ENCODE measurements at places on chromosomes 16 and 17.

- DNase-seq, result no peak
These were observed 66.9 kb upstream of the MRTFB start for GRCh38 chr16:14004031-14004728.

GRCh38 chr16:51394421-51394820 is 243.4 kb upstream of the SALL1 start:
- no peak for DNase-seq

- DNase-seq, result no peak
These were observed 7.5 kb downstream of the ANKRD11 start for GRCh38 chr16:89482817-89483205.

DNA sequence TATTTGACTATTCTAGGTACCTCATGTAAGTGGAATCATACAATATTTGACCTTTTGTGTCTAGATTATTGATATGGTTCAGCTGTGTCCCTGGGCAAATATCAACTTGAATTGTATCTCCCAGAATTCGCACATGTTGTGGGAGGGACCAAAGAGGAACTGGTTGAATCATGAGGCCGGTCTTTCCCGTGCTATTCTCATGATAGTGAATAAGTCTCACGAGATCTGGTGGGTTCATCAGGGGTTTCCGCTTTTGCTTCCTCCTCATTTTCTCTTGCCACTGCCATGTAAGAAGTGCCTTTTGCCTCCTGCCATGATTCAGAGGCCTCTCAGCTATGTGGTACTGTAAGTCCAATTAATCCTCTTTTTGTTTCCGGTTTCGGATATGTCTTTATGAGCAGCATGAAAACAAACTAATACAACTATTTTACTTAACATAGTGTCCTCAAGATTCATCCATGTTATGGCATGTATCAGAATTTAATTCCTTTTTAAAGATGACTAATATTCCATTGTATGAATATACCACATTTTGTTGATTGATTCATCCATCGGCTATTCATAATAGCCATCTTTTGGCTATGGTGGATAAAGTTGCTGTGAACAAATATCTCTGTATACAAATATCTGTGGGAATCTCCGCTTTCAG is 129.1 kb downstream of the FTO start:
- DNase-seq, result no peak

DNA sequence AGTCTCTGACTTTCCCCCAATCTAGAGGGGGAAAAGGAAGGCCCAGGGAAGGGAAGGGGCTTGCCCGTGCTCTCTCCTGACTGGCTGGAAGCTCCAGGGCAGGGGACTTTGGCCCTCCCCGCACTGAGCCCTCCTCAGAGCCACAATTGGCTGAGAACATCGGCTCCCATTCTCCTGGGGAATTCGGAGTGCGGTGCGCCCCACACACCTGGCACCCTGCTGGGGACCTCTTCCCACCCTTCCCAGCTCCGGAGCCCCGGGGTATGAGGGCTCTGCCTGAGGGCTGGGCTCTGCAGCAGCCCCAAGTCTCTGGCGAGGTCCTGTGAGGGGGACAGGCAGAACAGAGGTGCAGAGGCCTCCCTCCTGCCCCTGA is 36.0 kb downstream of the PIMREG start:
- DNase-seq, result no peak

GRCh38 chr17:77203846-77204245 is 63.1 kb downstream of the SEC14L1 start:
- DNase-seq, result no peak

DNA sequence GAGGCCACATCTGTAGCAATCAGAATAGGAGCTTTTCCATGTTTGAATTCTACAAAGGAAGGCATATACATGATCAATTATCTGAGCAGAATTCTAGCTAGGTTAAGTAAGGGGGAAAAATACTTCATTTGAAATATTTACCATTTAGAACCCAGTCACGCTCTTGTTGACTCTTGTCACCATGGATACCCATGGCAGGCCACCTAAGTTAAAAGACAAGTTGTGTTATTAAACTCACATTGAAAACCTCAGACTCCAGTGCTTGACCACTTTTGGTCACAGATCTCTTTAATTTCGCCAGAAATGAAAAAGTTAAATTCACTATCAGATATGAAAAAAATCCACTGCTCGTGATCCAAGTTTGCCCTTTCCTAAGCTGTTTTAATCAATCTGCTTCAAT is 4.1 kb downstream of the DDX5 start:
- no peak for DNase-seq

DNA sequence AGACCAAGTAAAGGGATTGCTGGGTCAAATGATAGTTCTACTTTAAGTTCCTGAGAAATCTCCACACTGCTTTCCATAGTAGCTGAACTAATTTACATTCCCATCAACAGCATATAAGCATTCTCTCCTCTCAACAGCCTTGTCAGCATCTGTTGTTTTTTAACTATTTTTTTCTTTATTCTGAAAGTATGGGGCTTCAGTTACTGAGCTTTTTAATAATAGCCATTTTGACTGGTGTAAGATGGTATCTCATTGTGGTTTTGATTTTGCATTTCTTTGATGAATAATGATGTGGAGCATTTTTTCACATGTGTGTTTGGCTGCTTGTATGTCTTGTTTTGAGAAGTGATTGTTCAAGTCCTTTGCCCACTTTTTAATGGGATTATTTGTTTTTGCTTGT is 2.5 kb downstream of the KRTAP2-2 start:
- DNase-seq, result no peak

- DNase-seq, result no peak
These were observed 18.2 kb downstream of the IGSF6 start for GRCh38 chr16:21634216-21634615.

DNA sequence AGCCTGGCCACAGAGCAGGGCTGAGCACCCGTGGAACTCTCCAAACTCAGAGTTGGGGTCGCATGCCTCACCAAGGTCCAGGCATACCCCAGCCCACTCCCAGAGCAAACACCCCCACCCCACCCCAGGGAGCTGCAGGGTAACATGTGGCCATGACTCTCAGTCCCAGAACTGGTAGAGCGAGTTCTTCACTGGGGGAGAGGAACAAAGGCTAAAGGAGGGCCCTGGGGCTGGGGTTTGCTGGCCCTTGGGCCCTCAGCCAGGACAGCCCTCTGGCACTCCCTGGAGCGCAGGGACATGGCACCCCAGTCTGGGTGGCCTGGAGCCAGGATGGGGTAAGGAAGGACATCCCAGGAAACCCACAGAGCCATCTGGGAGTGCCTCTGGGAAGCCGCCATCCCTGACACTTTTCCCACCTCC is 4.2 kb downstream of the HID1 start:
- DNase-seq, result no peak

DNA sequence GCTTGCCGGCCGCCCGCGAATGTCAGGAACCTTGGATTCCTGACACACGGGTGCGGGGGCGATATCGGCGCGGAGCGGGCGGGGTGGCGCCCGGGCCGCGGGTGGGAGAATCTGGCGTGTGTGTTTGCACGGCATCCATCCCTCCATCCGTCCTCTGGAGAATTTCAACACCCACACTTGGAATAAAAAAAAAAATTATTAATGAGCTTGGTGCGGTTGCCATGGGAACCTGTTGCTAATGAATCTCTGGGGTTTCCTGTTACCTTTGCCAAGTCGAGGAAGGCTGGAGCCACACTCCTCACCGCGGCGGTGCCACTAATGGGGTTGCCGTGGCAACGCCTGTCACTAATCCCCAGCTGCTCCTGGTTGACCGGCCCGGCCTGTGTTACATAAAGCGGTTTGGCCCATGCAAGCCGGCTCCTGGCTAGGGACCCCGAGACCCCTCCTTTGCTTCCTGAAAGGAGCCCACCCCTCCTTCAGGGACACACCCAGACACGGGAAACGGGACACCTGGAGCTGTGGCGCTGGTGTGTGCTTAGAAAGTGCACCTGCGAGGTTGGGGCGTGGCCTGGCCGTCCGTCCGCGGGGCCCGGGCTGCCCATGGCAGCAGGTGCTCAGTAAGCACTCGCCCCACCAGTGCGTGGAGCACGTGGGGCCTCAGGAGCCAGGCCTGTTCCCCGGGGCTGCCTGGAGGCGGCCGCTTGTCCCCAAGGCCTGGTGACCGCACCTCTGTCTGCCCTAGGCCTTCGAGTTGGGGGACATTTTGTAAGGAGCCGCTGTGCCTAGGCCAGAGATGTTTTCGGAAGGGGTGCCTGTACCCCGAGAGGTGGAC is 14.6 kb downstream of the CACNA1H start:
- no peak for DNase-seq

- no peak for DNase-seq
These were observed 985 bp downstream of the SGSM2 start for GRCh38 chr17:2338315-2338657.

DNA sequence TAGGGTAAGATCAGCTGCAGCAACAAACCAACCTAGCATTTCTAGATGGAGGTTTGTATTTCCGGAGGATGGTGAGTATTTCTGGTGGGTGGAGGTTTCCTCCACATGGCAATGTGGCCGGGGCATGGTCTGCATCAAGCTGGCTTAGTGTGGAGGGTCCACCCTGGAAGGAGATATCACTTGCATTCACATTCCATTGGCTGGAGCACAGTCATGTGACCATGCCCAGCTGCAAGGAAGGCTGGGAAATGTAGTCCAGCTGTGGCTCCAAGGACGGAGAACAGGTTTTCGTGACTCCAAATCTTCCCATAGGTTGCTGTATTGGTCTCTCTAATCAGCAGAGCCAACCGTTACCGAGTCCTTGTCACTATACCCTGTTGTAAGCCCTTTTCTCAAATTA is 68.7 kb downstream of the RAI1 start:
- no peak for DNase-seq

DNA sequence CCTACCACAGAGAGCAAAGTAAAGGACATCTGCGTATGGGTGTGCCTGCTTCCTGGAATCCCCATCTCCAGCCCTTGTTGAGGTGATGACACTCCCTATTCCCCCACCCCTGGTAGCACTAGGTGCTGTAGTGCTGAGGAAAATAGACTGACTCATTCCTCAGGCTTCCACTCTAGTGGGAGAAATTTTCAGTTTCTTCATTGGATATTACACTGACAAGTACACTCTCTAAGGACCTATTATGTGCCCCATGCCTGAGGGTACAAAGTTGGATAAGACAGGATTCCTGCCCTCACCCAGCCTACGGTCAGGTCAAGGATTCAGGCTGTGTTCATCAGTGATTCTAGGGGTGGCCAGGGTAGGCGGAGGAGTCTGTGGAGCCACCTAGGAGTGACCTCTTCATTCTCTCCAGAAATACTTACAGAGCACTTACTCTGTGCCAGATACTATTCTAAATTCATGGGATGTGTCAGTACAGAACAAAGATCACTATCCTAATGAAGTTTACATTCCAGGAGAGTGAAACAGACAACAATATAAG is 4.5 kb upstream of the ZC3H7A start:
- DNase-seq, result no peak
